NCI-H1092 (cell line): ENCODE measurements at places on chromosomes 3 and 15.
A peak's percentile ranks its signal among the peaks of the same experiment; 100 is the strongest.

- no peak for DNase-seq
These were observed 15.4 kb downstream of the RAB6B start for GRCh38 chr3:133880287-133880686.

DNA sequence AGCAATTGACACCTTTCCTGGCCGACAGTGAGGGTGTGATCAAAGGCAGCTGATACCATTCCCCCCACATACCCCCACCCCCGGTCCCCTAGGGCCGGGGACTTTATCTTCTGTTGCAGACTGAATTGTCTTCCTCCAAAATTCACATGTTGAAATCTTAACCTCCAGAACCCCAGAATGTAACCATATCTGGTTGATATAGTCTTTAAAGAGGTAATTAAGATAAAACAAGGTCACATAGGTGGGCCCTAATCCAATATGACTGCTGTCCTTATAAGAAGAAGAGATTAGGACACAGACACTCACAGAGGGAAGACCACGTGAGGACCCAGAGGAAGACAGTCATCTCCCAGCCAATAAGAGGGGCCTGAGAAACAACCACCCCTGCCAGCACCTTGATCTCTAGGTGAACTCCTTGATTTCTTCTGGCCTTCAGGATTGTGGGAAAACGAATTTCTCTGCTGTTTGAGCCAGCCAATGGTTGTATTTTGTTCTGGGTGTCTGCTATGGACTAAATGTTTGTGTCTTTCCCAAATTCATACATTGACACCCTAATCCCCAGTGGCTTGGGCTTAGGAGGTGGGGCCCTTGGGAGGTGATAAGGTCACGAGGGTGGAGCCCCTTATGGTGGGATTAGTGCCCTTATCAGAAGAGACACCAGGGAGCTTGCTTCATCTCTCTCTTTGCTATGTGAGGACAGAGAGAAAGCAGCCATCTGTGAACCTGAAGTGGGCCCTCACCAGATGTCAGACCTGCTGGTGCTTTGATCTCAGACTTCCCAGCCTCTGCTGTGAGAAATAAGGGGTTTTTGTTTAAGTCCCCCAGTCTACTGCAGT, 144.0 kb downstream of the CHSY1 start:
- DNase-seq, result no peak

- no peak for DNase-seq
These were observed 133.4 kb upstream of the BHLHE40 start for GRCh38 chr3:4845882-4846281.

GRCh38 chr3:151426341-151426657, 34.6 kb downstream of the IGSF10 start:
- DNase-seq, result no peak

DNA sequence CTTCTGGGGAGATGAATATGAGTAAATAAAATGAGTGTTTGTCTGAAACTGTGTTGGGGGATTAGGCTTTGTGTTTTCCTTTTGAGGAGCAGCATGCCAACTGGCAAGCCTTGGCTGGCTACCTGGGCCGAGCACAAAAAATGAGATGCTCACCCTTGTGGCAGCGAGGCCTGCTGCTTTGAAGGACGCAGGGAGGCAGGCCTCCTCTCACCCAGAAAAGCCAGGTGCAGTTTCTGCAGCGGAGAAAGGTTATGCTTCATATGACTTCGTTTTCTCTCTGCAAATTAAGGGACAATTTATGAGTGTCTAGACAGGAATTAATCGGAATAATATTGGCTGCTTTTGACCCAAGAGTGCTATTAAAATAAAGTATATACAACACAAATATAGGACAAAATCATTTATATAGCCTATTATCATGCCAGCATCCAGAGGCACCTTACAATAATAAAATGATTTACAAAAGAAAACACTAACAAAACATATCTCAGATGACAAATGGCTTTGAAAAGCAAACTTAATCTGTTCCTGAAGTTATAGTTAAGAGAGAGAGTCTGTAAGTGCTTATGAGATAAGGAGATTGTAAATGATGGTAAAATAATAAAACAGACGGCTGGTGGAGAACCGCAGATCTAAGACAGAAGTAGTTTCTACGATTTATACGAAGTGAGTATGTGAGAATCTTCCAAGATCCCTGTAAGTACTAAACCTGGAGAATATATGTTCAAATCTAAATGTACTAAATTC, 682.8 kb upstream of the NR2F2 start:
- no peak for DNase-seq

DNA sequence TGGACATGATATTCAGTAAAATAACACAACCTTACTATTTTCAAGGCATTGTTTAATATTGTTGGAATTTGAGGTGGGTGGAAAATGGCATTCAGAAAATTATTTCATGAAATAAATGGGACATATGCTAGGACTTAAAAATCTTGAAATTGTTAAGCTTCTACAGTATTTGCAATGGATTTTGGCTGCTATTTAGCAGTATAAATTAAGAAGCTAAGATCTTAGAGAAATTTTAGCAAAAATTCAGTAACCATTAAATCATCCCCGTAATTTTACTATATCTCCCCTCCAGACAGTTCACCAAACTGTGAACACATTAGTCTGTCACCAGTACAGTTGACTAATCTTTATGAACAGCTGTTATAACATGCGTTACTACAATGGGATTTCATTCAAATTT, 8.2 kb downstream of the DIPK2A start:
- no peak for DNase-seq

- DNase-seq, result peak; percentile 59
These were observed 16.3 kb downstream of the BMF start for GRCh38 chr15:40092256-40092978.

DNA sequence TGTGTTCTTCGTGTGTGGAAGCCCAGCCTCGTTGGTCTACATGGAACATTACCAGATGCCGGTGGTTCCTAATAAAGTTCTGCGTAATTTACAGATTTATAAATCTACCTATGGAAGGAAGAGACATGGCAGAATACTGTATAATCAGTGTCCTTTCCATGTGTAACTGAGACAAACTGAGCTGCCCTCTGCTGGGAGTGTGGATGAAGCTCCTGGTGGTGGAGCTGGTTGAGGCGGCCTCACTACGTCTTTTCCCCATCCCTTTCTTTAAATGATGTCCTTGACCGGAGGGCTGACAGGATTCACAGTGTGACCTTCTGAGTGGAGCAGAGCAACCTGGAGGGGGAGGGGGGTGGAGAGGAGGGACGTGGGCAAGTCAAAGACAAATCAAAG, 267.0 kb upstream of the CHRM5 start:
- DNase-seq, result no peak

DNA sequence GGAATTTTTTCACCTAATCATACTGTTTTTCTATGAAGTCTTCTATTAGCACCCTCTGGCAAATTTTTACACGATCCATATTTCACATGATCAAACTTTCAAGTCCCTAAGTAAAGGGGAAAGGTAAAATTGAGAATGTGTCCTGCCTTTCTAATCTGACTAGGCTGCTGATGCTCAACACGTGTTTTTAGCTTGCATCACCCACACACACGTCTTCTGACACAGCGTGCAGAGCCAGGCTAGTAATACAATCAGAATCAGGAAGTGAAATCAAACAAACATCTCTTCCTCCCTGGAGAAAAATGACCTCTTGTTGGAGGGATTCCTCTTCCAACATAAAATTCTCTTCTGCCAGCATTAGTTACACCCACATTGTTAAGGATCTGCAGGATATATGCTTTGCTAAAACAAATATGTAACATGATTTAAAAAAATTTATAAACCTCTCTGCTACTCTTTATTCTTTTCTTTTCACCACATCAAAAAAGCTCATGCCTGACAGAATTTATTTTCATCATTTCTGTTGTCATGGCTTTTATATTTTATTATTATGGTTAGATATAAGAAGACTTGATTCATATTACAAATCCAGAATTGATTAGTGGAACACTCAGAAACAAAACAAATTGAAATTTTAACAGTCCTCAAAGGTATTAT, 122.4 kb downstream of the RAP2B start:
- DNase-seq, result no peak

DNA sequence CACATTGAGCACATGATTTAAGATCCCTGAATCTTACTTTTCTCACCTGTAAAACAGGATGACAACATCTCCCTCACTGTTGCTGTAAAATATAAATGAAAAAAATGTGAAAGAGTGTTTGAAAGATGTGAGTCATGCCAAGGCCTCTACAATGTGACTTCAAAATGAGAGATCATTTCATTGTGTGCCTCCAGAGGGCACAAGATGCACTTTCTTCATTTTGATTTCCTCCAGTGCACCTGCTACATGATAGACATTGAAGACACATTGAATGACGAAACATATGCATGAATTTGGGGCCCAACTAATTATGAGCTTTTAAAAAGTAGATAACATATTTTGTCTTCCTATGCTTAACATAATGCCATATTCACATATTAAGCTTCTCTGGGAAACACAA, 170.3 kb downstream of the MOBP start:
- no peak for DNase-seq

- DNase-seq, result no peak
These were observed 130.3 kb upstream of the ZPLD1 start for GRCh38 chr3:102304550-102304949.
